ENCODE measurements at places on chromosomes 3 and 15.

- DNase-seq: peak; percentile 94
Observed at GRCh38 chr3:175346573-175347356, 487.6 kb downstream of the NAALADL2 start.

DNA sequence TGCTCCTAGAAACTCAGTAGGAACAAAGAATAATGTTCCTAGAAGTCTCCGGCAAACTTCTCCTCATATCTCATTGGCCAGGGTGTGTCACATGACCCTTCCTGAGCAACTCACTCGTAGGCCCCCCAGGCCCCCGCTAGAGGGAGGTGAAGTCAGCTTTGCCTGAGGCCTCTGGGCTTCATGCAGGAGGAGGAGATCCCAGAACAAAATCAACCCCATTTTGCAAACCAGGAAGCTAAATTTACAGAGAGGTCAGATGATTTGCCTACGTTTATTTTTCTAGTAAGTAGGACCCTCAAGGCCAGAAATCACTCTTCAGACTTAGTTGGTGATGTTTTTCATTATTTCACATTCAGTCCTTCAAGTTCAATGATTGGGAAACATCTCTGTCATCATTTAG is 99.1 kb downstream of the SSR3 start:
- DNase-seq: peak; percentile 8

GRCh38 chr3:48445277-48445882 is 1.2 kb upstream of the ATRIP start:
- DNase-seq: no peak

GRCh38 chr3:154307363-154307762 is 16.9 kb downstream of the DHX36 start:
- DNase-seq: no peak

DNA sequence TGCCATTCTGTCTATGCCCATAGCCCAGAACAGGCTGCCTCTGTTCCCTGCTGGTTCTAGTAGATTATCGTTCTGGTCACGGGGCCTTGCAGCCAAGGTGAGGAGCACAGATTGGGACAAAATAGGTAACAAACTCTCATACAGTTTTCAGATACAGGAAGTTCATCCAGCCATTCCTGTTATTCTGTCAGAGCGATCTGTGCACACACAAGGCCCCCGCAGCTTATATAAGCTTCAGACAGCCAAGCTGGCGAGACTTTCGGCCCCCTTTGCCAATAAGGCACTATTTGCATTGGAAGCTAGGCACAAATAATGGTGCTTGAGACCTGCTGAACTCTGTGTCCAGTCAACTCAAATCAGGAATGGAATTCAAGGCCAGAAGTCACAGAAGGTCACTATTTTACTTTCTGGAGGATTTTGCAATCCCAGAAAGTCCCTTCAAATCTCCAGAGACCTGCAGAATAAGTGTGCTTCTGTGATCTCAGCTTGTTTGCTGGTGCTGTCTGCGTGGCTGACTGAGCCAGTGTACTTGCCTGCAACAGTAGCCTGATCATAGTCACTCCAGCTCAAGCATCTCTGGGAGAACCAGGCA is 69.4 kb downstream of the BFSP2 start:
- no peak for DNase-seq

DNA sequence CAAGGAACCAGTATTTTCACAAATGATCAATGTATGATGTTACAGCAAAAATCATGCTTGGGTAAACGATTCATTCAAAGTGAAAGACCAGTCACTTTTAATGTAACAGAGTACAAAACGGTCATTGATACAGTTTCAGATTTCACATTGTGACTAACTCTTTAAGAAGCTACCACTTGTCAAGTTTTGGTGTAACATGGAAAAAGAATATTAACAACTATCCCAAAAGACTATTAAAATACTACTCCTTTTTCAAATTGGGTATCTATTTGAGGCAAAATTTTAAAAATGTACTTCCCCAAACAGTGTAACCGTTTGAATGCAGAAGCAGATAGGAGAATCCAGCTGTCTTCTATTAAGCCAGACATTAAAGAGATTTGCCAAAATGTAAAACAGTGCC is 31.7 kb downstream of the AKAP13 start:
- no peak for DNase-seq

GRCh38 chr3:65595222-65596028 is 443.3 kb downstream of the MAGI1 start:
- DNase-seq: no peak
